Suprapubic skin (tissue), 4 donors: ENCODE measurements at places on chromosomes 5 and 9. TPM values are rescaled to one million over a fixed set of nuclear protein-coding genes. Genes with fewer than 3 reads are reported as not detected.

DNA sequence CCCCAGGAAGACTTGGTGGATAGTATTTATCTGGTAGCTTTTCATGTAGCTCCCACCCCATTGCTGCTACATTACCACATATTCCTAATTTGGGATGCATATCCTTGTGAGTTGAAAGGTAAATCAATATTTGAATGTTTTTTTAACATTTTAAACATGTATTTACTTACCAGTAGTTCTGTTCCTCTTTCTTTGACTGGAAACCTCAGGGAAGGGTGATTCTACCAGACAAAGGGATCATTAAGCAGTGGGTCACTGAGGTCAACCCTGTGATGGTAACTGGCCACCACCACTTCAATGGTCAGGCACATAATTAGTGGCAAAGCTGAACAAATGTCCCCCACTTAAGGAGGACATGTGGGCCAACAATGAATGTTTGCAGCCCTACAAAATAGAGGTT, 27.2 kb upstream of the KLF9 start:
- DNase-seq, result no peak

DNA sequence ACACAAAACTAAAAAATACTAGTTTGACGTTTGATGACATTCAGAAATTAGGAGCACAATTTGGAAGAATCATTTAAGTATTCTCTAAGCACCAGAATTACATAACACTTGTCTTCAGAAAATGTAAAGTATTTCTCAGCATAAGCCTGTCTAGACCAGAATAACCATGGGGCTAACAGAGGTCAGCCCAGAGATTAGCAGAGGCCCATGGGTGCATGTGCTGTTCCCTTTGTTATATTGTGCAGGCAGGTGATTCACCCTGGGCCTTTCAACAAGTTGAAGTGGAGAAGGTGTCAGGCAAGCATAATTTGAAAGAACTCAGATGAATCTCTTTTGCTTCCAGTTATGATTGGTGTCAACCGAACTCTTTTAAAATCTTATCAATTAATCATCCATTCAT, 227.9 kb downstream of the LURAP1L start:
- no peak for DNase-seq

DNA sequence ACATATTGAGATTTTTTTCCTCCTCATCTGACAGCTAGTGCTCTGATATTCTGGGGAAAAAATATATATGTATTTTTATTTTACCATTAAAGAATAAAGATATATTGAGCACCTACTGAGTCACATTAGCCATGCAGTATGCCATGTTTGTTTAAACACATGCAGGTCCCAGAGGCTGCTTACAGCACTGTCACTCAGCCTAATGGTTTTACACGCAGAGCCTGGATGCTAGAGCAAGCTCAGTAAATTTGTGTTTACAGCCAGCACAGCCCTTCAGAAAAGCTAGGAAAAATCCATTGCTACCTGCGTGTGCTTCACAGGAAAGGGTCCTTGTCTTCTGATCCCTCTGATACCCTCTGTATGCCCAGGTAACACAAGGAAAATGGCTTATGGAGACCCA, 146.2 kb downstream of the SEMA6A start:
- DNase-seq, result no peak

DNA sequence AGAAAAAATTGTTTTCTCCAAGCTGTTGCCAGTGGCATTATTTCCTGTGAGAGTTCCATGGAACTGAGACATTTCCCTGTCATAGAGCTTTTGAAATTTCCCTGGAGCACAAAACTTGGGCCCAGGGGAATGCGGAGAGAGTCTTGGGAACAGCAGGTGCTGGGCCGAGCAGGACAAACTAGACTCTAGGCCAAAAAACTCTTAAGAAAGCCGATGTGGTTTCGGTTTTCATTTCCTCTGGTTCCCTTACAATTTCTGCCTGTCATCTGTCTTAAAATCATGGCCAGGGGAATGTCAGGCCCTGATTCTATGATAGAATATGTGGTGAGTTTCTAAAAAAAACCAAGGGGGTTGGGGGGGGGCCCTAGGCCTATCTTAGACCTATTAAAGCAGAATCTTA, 4.6 kb downstream of the SLC35A4 start:
- no peak for DNase-seq

- DNase-seq, result no peak
Measured at GRCh38 chr5:77073667-77074066, 13.4 kb downstream of the ZBED3 start.

DNA sequence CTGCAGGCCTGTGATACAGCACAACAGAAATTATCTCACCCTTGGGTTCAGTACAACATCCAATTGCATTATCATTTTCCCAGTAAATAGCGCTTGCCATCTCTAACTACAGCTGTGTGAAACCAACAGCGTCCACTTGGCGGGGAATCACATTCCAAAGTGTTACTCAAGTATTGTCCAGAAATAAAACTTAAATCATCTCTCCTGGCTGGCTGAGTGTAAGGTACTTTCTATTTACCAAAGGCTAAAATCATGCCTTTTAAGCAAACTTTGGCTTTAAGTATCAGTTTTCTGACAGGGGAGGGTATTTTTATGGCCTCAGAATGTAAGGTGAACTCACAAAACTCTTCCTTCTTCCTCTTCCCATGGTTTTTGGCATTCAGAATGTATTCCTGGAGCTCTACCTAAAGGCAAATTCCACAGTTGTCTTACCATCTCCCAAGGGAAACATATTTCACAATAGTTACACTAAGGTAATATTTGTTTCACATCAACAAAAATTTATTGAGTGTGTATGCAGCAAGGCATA, 205.6 kb upstream of the MPDZ start:
- DNase-seq, result no peak

SMIM32 gene
- total RNA-seq, result not detected

SOHLH1 gene
- not detected for total RNA-seq

GARIN3 gene
- total RNA-seq, result not detected

SARDH gene
- 0.44 TPM for total RNA-seq

TXNDC8 gene
- not detected for total RNA-seq

NSMF gene
- 38.1 TPM for total RNA-seq
